ENCODE measurements at places on chromosomes 2 and 18.

DNA sequence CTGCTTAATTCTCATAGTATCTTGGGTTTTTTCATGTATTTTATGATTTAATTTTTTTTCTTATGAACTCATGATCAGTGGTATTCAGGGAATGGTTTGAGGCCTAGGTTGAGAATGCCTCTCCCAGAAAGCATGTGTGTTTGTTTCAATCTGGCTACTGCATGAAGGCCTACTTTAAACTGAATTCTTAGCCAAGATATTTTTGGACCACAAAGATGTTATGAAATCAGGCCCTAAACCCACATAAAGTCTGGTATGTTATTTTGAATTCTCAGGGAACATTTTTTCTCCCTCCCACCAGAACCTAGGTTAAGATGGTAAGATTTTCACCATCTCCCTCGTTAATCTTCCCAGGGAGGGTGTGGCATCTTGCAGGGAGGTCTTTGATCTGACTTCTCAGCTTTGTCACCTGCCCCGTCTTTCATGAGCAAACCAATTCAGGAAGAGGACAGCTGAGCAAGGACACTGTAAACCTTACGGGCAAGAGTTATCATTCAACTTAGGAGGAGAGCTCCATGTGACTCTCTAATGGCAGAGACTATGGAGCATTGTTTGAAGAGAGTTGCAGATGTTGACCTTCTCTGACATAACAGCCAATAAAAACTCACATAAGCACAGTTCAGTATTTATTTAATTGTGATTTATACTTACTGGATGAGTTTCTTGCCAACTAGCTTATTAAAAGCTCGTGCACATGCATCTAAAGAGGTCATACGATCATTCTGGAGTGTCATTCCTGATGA lies 21.3 kb upstream of the ACKR3 start:
- DNase-seq, result no peak

- no peak for DNase-seq
These were observed 1540.8 kb upstream of the PIK3C3 start for GRCh38 chr18:40414155-40414754.

GRCh38 chr2:100761365-100761764 lies 58.6 kb upstream of the NPAS2 start:
- no peak for DNase-seq

- DNase-seq, result no peak
These were observed 47.8 kb downstream of the FARSB start for GRCh38 chr2:222608081-222608480.

GRCh38 chr18:12255626-12256026 lies 1.5 kb downstream of the CIDEA start:
- no peak for DNase-seq

DNA sequence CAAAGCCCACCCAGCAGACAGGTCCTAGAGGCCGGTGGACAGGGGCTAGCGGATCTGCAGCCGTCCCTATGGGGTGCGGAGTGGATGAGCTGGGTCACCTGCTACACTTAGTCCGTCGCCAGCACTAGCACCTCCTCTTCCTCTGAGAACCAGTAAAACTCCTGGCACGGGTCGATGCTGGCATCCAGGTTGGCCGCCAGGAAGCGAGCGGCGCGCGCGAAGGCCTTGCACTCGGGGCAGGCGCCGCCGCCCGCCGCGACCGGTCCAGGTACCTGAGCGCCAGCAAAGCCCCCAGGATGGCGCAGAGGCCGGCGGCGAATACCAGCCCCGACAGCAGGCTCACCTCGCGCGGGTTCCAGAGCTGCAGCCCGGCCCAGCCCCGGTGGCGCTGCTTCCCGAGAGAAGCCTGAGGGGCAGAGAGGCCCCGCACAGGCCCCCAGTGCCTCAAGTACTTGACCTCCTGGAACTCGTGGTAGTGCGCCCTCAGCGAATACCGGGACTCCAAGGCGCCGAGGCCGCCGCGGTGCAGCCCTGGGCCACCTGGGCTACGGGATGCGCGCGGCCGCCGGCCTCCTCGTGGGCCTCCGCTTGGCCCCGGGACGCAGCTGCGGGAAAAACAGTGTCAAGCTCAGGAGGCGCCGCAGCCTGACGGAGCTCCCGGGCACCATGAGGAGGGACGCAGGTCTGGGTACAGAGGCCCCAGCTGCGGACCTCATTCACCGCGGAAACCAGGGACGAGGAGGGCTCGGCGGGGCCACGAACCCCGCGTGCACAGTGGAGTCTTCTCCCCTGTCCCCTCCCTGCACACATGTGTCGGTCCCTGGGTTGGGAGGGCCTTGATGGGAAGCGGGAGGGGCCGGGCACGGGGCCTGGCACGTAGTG lies 27.5 kb upstream of the ALPP start:
- no peak for DNase-seq

GRCh38 chr2:69041214-69041613 lies 28.2 kb downstream of the ANTXR1 start:
- no peak for DNase-seq

DNA sequence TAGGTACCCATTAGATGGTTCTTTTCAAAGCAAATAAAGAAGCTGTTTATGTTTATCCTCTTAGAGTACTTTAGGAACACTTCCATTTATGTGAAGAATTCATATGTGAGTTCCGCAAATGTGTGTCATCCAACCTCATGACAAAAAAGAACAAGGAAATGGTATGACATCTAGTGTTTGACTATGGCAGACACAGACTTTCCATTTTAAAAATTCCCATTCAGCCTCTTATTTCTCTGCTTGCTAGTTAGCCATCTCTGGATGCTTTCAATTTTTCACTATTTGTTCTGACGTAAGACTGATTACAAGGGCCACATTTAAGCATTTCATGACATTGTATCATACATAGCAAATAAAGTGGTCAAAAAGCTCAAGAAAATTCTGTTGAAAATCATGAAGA lies 103.0 kb downstream of the ZAP70 start:
- no peak for DNase-seq

DNA sequence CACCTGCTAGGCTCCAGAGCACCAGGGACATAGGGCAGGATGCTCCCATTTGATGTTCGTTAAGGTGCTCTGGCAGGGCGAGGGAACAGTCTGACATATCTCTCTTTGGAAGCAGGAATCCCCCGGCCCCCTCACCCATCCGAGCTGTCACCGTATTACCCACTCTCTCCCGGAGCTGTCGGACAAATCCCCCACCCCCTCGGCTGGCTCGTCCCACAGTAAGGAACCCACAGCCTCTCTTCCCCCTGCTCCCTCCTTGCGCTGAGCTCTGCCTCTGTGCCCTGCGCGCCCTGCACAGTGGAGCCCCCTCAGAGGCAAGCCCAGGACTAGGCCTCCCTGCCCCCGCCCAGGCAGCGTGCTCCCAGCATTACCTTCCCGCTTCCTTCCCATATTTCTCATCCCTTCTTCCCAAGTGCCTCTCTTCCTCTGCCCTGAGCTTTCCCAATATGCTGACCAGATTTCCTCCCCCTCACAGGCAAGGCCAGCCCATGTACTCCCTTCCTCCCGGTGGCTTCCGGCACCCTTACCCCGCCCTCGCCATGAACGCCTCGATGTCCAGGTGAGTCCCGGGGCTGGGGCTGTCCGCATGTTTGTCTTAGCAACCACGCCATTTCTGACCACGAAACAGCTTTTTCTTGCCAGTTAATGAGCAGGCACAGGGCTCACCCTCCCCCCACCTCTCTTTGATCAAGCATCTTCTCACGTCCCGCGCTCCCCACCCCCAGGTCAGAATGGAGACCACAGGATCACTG lies 23.8 kb downstream of the TGOLN2 start:
- no peak for DNase-seq

- DNase-seq, result no peak
These were observed 282.7 kb upstream of the CDH2 start for GRCh38 chr18:28459587-28459986.

GRCh38 chr18:65852273-65852672 lies 101.5 kb downstream of the CDH7 start:
- no peak for DNase-seq

- DNase-seq, result no peak
These were observed 63.5 kb downstream of the HDAC4 start for GRCh38 chr2:239337122-239337876.

- DNase-seq, result no peak
These were observed 281.7 kb upstream of the CCDC68 start for GRCh38 chr18:55240978-55241377.

DNA sequence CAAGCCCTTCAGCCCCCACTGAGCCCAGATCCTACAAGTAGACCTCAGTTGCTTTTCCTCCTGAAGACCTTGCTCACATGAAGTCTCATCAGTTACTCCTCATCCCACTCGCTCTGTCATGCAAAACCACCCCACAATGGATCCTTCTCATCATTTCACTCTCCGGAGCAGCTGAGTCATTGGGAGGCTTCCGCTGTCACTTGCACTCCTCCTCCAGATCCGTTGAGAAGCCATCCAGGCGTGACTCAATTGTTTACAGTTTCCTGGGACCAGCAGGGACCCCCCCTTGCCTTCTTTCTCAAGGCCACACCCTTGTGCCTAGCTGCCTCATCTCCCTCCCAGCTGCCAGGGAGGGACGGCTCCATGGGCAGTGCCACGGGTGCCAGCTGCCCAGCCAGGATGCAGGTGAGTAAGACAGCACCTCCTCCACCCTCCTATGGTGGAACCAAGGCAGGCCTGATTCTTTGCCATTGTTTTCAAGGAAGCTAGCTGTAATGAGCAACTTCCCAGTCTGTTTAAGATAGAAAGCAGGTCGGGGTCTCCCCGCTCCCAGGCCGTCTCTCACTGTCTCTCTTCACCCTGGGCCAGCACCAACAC lies 16.3 kb downstream of the GPR55 start:
- peak; percentile 64 for DNase-seq

GRCh38 chr2:35428548-35428947 lies 927.0 kb upstream of the CRIM1 start:
- DNase-seq, result no peak

GRCh38 chr2:234880551-234881211 lies 71.1 kb upstream of the SH3BP4 start:
- DNase-seq, result no peak

- no peak for DNase-seq
These were observed 58.5 kb downstream of the PTRHD1 start for GRCh38 chr2:24734741-24735140.

DNA sequence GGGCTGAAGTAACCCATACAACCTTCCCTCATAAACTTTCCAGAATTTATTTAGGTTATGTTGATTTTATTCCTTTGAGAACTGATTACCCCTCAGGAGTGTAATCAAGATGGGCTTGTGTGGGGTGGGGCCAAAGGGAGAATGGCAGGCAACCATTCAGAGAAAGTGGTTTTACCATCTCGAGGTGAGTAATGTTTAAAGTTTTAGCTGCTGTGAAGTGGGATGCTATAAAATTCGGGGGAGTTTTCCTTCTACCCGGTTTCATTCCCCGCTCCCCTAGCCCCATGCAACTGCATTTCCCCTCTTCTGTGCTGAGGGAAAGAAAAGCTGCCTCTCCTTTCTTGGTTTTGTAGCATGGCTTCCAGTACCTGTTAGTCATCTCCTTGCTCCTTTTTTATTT lies 34.7 kb downstream of the MAP4K4 start:
- DNase-seq, result no peak

DNA sequence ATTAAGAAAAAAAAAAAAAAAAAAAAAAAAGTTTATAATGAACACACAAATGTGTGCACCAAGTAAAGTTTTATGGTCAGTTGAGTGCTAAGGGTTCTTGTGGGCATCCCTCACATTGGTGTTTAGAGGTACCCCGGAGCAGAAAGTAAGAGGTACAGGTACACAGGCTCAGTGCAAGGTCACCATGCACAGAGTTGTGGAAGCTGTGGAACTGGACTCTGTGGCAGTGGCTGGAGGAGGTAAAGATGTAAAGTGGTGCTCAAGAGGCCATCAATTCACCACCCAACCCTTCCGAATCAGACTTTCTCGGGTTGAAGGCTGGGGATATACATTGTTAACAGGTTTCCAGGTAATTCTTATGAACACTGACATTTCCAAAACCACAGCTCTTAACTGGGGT lies 299.1 kb upstream of the STON1 start:
- no peak for DNase-seq
